ENCODE measurements at places on chromosomes 1 and 21.

DNA sequence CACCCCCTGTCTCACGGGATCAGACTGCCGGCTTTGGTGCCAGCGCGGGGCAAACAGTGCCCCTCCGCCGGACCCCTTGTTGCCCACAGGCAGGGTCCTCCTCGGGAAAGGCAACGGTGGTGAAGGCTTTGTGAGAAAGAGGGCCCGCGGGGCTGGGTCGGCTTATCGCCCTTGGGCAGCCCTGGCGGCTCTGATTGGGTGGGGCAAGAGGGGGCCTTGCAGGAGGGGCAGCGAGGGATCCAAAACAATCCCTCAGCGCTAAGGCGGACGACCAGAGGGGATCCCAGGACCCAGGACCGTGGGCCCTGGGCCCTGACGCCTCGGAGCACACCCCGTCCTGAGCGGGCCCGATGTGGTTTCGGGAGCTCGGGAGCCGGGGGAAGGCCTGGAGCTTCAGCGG, 3.9 kb upstream of the ZNF678 start:
- no peak for DNase-seq

DNA sequence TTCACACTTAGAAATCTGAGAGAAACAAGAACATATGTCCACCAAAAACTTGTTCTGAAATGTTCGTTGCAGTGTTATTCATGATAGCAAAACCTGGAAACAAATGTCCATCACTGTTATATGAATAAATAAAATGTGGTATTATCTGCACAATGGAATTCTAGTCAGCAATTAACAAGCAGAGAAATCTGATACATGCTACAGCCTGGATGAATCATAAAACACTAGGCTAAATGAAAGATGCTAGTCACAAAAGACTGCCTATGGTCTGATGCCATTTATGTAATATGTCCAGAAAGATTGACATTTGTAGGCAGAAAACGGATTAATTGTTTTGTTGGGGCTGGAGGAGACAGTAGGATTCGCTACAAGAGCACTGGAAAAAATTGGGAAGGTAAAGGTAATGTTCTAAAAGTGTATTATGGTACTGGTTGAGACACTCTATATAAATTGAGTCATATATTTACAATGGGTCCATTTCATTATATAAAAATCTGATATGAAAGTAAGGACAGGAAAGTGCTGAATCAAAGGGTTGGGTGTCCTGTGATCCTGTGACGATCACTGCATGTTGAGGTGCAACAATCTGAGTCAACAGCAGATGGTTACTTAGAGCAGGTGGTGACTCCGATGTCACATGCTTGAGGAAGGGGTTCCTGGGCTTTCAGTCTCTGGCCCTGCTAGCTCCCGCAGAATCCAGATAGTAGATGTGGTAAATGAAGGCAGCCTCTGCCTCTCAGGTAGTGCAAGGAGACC, 102.1 kb upstream of the NBPF4 start:
- no peak for DNase-seq

- DNase-seq = no peak
Measured at GRCh38 chr1:21362096-21362495, 71.8 kb upstream of the ECE1 start.

GRCh38 chr1:155127105-155127966, at the start of gene EFNA1:
Gene EFNA1 (plus strand): TSS chr1:155127876. CDS start chr1:155127978, 102 bp downstream.
- DNase-seq = no peak

DNA sequence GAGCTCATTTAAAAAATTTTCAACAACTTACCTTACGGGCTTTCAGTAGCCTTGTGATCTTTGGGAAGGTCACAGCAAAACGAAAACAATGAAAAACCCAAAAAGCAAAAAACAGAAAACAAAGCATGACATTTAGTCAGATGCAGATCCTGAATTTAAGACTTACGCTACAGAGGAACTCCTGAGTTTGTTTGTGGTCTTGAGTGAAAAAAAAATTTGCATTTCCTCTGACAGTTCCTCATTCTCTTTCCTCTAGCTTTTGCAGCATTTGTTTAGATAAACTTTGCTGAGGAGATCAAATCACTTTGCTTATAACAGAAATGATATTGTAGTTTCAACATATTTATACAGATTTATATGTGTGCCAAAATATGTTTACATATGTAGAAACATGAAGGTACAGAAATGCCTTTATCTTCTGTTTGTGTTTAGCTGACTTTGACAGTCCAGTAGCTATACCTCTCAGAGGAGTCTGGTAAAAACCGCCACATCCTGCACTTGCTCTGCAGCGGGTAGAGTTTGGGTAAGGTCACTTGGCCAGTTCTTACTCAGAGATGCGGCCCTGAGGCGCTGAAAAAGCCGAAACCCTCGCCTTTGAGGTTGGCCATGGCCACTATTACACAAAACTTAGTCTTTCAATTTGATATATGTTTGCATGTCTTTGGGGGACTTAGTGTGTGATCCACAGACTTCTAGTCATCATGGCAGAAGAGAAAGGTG, 142.5 kb downstream of the TNR start:
- no peak for DNase-seq

- no peak for DNase-seq
Measured at GRCh38 chr1:77356136-77356535, 74.3 kb downstream of the AK5 start.

DNA sequence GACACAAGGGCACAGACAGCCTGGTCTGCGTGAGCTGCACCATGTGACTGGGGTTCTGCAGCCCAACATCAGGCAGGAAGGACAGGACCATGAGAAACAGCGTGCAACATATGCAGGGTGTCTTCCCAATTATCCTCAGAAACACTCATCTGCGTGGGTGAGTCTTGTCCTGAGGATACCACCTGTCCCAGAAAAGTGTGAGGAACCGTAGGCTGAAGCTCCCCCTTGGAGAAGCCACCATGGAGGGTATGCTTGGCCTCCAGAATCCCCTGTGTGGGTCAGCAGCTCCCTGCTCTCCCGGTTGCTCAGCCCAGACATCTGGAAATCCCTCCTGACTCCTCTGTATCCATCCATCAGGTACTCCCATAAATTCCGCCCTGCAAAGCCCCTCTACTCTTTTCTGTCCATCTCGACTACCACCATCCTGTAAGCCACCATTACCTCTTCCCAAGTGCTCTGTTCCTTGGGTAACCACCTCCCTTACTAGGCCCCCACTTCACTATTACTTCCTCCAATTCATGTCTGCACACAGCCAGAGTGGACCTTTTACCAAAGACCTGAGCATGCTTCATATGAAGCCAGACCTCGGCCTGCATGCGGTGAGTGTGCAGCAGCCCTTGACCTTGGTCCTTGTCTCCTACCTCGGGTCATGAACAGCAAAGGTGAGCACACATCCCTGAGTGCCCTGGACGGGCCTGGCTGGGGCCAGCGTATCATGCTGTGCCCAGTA, 33.0 kb downstream of the ETS2 start:
- DNase-seq = no peak

DNA sequence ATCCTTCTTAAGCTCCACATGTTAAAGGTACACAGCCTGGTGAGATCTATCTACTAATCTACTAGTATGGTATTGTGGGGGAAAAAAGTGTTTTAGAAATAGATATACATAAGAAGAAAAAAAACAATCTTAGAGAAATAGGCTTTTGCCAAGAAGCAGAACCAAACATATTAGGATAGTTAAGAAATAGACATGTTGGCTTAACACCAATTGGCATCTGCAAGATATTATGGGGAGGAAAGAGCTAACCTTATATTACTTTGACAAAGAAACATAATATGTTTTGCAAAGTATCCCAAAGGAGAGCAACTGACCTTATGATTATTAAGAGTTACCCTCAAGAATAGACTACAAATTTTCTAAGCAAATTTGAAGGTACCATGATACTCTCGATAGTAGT, 202.9 kb downstream of the BRINP3 start:
- no peak for DNase-seq

- no peak for DNase-seq
Measured at GRCh38 chr1:208524925-208525324, 280.7 kb upstream of the PLXNA2 start.

DNA sequence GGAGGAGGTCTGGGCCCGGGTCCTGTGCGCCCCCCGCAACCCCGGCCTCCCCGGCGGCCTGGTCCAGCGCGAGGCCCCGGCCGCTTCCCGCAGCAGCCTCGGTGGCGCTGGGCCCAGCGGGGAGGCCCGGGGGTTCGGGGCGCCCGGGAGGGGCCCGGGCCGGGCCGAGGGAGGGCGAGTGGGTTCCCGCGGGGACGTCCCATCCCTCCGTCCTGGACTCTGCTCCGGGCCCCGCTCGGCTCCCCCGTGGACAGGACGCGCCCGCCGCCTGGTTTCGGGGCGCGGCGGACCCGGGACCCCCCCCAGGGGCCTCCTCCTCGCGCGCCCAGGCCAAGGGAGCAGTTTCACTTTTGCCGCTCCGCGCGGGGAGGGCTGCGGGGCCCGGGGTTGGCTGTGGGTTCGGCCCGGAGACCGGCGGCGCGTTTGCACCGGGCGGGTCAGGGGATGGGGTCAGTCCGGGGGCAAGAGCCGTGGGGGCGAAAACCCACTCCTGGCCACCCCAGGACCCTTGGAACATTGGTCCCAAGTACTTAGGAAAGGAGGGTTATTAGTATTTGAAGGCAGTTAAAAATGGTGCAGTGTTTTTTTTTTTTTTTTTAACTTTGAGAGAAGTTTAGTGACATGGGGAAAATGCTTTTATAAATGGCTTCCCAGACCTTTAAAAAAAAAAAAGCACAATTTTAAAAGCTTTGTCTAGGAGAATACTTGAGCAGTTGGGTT, 677 bp downstream of the AGPAT3 start:
- no peak for DNase-seq

- DNase-seq = no peak
Measured at GRCh38 chr1:211724687-211725196, 49.3 kb upstream of the NEK2 start.

DNA sequence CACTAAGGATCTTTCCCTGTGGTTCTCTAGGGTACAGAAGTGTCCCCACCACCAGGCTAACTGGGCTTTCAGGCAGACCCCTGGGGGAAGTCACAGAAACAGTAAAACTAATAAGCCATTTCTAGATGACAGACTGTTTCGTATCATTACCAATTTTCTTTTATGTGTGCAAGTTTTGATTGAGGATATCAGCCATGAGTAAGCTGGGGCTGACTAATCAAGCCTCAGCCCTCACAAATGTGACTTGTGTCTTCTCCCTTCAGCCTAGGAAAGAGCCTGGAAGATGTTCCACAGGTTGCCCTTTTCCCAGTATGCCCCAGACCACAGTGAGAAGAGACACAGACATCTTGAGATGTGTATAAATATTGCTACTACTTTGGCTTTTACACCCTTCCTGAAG, 10.5 kb downstream of the PTGFRN start:
- DNase-seq = no peak

GRCh38 chr1:5720484-5720883, 271.7 kb downstream of the NPHP4 start:
- DNase-seq = no peak

- no peak for DNase-seq
Measured at GRCh38 chr1:81725823-81726222, 74.9 kb upstream of the ADGRL2 start.

DNA sequence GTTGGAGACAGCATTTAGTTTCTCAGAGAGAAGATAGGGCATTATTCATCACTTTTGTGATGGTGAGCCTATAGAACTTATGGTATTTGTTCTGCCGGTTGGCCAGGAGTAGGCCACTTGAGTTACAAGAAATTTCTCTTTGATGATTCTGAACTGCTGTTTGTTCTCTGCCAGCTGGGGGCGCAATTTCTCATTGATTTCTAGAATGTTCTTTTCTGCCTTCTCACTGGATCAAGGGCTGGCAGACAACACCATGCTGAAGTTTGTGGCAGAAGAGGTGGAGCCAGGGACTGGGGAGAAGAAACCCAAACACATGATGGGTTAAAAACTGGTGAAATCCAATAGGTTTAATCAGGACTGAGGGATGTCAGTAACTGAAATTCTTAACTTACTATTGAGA, 360.6 kb downstream of the FAM72C start:
- no peak for DNase-seq
